ENCODE measurements at places on chromosomes 6 and 20. TPM values are rescaled to one million over a fixed set of nuclear protein-coding genes. Genes with fewer than 3 reads are reported as not detected.
A peak's percentile ranks its signal among the peaks of the same experiment; 100 is the strongest.

DNA sequence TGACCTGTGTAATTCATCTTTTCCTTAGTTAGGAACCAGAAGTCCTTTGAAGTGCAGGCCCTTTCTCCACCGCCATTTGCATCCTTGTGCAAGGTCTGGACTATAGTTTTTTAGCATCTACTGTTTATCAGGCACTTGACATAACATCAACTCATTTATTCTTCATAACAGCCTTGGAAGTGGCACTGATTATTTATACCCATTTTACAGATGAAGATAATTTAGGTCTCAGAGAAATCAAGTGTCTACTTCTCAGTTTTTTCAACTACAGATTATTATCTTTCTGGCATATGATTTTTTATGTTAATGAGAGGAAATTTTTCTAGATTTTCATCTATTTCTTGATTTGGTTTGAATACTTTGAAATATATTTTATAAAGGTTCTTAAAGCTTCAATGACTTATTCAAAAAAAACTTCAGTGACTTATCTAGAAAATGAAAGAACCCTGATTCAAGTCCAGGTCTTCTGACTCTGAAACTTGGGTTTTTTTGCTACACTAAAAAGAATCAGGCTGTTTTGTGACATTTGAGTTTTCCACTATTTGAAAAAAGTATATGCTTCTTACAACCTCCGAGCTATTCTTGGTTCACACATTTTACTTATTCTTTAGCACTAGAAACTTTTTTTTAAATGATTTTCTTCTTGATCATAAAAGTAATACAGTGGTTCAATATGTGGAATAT is 3.1 kb upstream of the UBE2J1 start:
- ATAC-seq = no peak

GRCh38 chr6:157203312-157203744 is 120.0 kb downstream of the TMEM242 start:
- ATAC-seq = no peak

DNA sequence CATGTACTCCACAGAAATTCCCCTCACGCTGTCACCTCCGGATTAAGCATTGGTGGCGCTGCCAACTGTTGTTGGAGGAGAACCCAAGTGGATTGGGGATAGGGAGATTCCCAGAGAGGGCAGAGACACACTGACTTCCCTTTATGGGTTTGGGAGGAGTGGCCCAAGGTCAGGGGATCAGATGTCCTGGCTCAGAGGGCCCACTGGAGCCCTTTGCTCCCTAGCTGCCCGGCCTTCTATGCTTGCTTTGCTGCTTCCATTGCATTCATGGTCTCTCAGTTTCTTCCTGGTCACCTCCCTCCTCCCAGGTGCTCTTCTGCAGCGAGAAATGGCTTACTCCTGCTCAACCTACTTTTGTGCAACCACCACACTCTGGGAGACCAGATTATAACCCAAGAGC is 14.3 kb downstream of the CUL9 start:
- ATAC-seq = no peak

DNA sequence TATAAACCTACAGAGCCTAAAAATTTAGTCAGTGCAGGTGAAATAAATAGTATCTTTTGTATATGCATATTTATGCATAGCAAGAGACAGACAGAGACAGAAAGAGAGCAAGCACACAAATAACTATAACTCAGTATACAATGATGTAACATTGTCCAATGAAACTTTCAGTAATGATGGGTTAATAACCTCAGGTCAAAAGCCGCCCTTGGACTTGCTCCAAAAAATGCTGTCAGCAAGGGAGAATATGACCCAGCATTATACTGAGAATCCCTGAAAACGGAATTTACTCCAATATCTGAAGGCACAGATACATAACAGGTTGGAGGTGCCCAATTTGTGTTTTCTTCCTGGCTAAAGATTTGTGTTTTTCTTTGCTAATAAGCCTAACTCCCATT is 590.6 kb upstream of the NOX3 start:
- ATAC-seq = no peak

- ATAC-seq = no peak
Measured at GRCh38 chr20:8223091-8223870, 91.2 kb downstream of the PLCB1 start.

DNA sequence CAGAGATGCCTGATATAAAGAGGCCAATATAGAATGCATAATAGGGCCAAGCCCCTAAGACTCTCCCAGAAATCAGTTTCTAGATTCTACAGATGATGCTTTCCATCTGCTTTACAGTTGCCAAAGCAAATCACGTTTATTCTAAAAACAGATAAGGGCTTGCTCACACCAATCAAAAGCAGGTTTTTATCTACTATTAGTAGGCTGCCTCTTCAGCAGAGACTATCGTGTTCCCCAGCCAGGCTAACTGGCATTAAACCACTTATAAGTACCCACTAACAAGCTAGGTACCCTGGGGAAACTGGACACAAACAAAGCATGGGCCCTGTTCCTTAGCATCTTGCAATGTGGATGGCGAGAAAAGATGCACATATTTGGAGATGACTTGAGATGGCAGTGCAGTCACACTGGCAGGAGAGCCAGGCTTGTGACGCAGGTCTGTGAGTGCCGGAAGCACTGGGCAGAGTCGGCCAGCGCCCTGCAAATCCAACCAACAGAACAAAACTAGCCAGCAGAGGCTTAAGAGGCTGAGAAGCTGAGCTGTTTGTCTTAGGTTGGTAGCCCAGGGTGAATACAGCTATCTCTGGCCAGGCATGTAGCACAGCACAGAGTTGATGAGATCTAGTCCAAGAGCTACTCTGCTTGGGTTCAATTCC is 73.4 kb downstream of the GFOD1 start:
- peak; percentile 80 for ATAC-seq

The SLC17A2 gene
- not detected for total RNA-seq

- ATAC-seq = no peak
Measured at GRCh38 chr6:165762876-165763275, 99.8 kb upstream of the PDE10A start.

The TPBG gene
- 21.2 TPM for total RNA-seq

GRCh38 chr6:112281821-112282615 is 27.7 kb upstream of the LAMA4 start:
- ATAC-seq = peak; percentile 53

The KIAA0408 gene
- 0.28 TPM for total RNA-seq

The STMN3 gene
- total RNA-seq = 4.6 TPM

DNA sequence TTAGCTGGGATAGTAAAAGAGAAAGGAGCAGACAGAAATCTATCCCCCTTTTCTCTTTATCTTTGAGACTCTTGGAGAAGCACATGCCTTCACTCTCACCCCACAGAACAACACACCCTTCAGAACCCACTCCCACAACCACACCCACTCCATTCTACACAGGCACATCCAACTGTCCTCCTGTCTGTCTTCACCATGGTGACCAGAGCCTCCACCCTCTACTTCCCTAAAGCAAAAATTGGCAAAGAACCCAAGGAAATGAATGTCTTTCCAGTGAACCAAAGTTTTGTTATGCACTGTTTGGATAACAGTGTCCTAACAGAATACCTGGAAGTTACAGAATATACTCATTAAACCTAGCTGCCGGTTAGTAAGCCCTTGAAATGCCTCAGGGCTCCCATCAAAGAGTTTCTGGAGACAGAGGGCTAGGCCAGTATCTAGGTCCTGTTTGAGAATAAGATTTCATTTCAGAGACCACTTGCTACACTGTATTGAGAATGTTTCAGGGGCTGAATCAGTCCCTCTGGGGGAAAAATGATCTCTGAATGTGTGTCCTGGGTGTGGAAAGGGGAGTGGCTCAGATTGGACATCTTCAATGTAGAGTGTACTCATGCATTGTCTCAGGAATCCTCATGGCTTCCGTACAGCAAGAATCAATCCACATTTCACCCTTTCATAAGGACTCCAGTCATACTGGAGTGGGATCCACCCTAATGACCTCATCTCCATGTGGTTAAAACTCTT is 101.1 kb downstream of the LY86 start:
- ATAC-seq = peak; percentile 53

DNA sequence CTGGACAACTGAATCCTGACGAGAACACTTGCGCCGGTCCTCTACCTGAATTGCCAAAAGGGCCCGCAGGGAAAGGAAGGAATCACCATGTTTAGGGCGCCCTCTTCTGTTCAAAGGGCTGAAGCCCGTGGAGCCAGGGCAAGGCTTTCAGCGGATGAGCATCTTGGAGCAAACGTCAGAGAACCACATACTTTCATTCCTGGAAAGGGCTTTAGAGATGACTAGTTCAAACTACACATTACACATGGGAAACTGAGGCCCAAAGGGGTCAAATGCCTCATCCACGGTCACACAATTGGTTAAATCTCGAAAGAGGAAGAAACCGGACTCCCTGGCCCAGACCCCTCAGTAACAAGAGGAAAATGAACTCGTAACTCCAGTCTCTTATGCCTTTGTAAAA is 11.5 kb upstream of the ZNF133 start:
- ATAC-seq = peak; percentile 79

GRCh38 chr6:10511477-10511876 is 9.7 kb upstream of the GCNT2 start:
- no peak for ATAC-seq

The ESF1 gene
- 7.9 TPM for total RNA-seq

- ATAC-seq = peak; percentile 79
Measured at GRCh38 chr6:27650620-27651370, 177.9 kb upstream of the ZNF184 start.

GRCh38 chr6:36063318-36064060 is 35.9 kb downstream of the MAPK14 start:
- no peak for ATAC-seq

DNA sequence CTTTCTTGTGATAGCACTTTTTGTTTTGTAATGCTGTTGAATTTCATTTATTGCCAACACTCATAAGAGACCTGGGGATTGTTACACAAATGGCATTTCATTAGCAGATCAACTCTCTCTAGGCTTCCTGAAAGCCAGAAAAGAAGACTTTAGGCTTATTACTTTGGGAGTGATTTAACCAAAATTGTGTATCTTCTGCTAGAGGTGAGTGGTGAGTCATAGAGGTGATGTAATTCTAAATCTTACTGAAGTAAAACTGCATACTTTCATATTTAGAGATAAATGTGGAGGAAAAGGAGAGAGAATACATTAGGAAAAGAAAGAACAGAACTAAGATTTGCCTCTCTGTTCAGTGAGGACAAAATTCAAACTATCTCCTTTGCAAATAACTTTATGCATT is 304.7 kb upstream of the RGS17 start:
- no peak for ATAC-seq

DNA sequence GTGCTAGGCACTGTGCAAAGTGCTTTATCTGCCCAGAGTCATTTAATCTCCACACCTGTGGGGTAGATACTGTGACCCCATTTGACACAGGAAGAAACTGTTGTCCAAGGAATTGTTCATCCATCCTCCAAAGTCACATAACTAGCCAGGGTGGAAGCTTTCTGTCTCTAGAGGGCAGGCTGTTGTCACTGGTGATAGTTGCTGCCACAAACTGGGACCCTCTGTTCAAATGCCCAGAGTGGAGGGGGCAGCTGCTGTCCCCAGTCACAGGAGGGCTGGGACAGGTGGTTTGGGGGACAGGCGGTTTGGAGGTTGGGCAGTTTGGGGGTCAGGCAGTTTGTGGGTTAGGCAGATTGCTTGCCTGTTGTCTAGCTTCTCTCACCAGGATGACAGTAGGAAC is 16.1 kb upstream of the TMEM242 start:
- no peak for ATAC-seq

The OR2W1 gene
- not detected for total RNA-seq

- ATAC-seq = peak; percentile 45
Measured at GRCh38 chr20:35394271-35394670, 17.5 kb downstream of the UQCC1 start.

The HLA-G gene
- total RNA-seq = 0.16 TPM

- peak; percentile 42 for ATAC-seq
Measured at GRCh38 chr6:35454391-35455110, 2.4 kb downstream of the FANCE start.

GRCh38 chr6:29908710-29909109 is 33.6 kb upstream of the HLA-A start:
- no peak for ATAC-seq

The HMGN4 gene
- total RNA-seq = 29.9 TPM

DNA sequence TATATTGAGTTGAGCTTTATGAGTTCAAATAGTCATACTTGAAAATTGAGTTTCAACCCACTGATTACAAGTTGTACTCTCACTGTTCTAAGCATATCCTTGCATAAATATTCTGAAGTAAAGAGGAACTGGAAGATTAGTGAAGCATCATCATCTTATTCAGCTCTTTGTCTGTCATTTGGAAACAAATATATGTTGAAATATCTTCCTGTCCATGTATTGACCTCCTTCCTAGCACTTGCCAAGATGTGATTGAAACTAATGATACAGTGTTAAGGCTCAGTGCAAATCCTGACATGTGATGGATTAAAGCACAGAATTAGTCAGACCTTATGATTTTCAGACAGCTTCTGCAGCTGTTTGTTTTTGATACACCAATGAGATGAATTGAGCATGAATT is 434.3 kb downstream of the TBC1D32 start:
- ATAC-seq = peak; percentile 97

- peak; percentile 92 for ATAC-seq
Measured at GRCh38 chr6:53746442-53747103, 48.2 kb upstream of the LRRC1 start.

DNA sequence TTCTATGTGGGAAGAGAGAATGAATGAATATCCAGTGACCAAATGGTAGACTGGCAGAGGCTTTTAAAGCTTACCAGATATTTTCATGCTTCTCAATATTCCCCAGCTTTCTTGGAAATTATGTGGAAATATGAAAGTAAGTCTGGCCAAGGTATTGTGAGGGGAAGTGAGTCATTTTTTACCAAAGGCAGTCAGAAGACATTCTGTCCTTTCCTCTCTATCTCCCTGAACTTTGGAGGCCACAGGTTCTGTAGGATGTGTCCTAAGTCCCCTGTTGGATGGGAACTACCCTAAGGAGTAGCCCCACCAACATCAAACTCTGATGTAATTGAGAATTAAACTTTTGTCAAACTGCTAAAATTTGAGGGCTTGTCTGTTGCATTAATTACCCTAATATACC is 593.8 kb upstream of the NRSN1 start:
- ATAC-seq = no peak

Data from esophagus mucosa (tissue), 1 donor.